NCI-H2107 (cell line): ENCODE measurements at places on chromosomes 3 and 15.

- DNase-seq: no peak
Observed at GRCh38 chr15:29452881-29453731, 183.5 kb upstream of the NSMCE3 start.

GRCh38 chr3:23377928-23378672 is 175.0 kb downstream of the UBE2E2 start:
- no peak for DNase-seq

- no peak for DNase-seq
Observed at GRCh38 chr3:23712656-23713559, 92.8 kb upstream of the UBE2E1 start.

DNA sequence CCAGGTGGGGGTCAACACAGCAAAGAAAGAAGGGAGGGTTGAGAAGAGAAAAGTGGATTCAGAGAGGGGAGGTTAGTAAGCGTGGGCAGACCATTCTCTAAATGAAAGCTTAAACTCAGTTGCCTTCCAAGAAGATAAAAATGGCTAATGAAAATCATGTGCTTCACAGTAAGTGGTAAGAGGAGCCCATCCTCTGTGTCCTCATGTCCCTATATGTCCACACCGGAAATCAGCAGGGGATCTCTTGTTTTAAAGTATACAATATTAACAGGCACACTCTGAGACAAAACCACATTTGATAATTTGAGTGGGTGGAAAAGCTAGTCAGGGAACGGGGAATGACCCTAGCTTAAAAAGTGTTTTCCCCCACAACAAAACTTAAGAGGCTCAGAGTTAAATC is 4.4 kb upstream of the FOXP1 start:
- DNase-seq: no peak

- DNase-seq: no peak
Observed at GRCh38 chr15:62474771-62475124, 309.7 kb upstream of the C2CD4B start.

- no peak for DNase-seq
Observed at GRCh38 chr3:128914966-128915645, 35.7 kb downstream of the ACAD9 start.
